ENCODE measurements at places on chromosomes 1 and 21.

DNA sequence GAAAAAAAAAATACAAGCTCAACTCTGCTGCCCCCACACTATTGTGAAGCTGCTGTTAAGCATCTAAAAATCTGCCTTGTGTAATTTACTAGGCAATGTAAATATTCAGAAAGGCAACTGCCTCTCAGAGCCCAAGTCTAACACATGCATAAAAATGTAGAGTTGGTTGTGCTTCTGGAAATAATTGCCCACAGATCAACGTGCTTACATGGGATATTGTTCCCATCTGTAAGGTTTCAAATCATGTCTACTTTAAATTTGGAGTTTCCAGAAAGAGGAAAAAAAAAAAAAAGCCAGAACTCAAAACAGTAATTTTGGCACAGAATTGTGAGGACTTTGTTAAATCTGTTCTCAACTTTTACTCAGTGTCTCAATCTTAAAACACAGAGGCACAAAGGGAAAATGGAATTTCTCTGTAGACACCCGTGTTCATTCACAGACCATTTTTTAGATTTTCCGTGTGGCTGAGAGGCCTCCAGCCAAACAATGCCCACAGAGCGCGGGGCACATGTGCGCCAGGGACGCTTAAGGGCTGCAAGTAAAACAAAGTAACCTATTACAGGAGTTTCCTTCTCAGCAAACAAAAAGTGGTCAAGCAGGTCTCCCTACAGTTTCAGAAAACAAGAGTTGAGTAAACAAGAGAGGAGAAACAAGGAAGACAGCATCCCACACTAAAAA lies 115.5 kb downstream of the RERE start:
- DNase-seq, result no peak

DNA sequence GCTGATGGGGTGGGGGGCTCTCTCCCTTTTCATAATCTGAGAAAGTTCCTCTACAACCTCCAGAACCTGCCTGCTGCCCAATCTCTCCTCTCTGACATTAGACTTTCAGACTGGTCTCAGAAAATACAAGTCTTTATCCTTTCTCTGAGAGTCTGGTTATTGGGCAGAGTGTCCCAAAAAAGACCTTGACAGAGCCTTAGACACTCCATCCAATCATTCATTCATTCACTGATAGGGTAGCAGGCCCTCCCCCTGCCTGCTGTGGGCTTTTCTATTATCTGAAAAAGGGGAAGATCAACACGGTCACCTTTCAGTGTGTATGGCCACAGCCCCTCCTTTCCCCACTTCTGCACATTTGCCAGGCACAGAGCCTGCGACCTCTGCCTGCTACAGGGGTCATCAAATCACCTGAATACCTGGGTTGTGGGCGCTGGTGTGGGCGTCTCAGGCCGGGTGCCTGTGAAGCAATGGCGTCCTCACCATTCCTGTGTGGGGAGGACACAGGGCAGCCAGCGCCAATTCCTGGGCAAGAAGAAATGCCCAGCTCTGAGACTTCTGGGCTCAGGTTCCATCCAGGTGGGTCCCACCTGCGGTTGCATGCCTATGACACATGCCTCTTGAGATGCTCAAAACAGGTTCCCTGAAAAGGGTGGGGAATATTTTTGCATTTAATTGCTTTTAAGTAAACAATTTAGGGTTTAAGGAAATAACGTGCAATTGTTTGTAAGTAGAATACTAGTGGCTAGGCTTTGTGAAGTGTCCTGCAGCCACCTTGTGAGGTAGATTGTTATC lies 52.8 kb downstream of the ELK4 start:
- DNase-seq, result no peak

DNA sequence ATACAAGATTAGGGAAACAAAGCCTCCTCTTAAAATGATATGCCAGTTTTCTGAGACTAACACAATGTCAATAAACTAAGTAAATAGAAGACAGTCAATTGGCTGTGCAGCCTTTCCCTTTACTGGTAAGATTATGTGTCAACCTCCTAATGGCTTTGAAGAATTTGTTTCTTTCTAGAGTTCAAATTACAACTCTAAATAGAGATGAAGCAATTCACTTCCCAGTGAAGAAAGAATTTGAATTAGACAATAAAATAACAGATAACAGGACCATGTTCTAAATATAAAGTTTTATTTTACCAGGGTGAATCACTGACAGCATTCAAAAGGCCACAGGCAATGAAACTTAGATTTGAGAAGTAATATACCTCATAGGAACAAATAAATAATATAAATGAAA lies 680.3 kb downstream of the PLA2G4A start:
- no peak for DNase-seq

DNA sequence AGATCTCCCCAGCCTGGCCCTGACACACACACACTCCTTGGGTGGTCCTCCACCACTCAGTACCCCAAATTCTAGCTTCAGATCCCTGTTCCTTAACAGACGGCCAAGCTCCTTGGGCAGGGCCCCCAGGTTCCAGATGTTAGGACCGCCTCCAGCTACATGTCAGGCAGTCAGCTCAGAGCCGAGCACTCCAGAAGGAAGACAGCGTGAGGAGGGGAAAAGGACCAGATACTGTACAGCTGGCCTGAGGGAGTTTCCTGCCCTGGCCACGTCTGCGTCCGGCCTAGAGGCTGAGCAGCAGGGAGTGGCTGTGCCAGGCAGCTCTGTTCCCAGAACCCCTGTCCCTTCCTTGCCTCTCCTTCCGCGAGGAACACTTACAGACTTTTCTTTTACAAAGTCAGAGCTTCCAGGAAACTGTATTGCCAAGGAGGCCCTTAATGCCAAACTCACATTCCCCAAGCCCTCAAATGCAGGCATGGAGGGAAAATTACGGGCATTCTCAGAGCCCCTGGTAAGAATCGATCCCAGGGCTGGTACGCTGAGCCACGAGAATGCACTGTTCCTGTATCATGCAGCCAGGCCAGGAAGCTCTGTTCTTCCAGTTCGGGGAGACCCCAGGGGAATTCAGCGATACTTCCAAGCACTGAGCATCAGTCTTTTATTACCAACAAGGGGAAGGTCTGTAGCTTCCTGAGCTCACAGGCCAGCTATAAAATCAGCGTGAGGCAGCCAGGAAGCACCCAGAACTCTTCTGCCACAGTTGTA lies 45.2 kb upstream of the CNTN2 start:
- DNase-seq, result no peak

DNA sequence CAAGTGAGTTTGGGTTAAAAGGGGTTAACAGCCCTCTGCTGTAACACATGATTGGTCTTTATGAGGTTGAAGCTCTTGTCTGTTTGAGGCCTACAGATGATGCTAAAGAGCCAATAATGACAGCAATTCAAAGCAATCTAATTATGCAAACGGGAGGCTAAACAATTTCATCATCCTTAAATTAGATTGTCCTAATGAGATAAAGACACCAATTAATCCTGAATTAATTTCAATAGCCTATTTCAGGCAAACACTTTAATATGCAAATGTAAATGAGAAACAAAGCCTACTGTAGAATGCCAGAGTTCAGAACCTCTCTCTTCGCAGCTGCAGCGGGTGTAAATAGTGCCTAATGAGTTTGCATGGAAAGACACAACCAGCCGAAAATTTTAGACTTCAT lies 504.7 kb upstream of the PBX1 start:
- DNase-seq, result no peak

GRCh38 chr1:22830757-22831340 lies 120.2 kb downstream of the EPHB2 start:
- no peak for DNase-seq

DNA sequence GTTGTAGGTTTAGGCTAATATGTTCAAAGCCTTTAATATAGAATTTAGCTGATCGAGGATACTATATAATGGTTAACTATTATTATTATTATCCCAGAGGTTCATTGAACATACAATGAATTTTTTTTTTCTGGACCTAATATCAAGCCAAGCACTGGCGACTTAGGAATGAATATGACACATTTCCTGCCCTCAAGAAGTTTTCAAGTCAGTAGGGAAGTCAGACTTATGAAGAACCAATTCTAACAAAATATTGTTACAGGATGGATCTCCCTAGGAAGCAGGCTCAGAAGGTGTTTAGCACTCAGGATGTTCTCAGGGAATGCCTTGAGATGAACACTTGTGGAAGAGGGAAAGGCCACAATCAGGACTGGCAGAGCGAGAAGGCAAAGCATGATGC lies 211.8 kb upstream of the FGGY start:
- no peak for DNase-seq

DNA sequence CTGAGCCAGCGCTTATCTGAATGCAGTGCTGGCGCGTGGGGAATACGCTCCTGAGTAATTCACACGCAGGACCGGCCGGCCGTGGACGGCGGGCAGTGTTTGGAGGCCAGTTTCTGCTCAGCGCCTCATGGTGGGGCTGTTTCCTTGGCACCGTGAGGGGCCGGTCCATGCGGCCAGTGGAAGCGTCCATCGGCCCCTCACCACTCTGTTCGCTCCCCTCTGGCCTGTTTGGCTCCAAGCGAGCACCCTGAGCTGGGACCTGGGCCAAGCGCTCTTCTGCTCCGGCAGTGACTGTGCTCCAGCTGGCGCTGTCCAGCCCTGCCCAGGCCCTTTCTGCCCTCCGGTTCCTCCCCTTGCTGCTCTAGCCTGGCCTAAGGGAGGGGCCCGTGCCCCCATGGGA lies 16.3 kb upstream of the PLCH2 start:
- DNase-seq, result no peak

GRCh38 chr1:145995964-145996432 lies 381 bp downstream of the TXNIP start:
- DNase-seq, result no peak

DNA sequence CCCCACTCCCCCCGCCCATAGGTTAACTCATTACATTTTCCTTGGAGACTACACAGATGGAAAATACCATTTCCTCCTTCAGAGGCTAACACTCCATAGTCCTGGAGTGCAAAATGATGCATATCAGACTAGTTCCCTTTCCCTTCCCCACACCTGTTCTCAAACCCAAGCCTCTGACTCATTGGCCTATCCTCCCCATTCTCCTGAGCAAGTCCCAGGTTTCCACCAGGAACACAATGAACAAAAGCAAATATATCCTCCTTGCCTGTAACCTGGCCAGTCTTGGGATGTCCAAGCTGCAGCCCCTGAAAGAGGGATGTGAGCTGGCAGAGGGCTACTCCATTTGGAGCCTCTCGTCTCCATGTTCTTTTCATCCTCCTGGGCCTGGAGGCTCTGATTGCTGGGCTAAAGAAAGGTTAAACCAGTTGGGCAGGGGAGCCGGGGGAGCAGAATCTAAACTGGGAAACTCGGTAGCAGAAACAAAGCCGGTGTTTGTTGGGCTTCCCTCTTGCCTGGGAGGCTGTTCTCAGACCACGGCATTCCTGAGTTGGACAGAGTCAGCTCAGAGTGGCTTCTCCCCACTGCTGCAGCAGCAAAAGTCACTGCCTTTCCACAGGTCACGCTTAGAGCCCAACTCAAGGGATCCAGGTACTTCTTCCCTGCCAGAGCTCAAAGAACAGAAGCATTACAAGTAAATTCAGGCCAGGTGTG lies 13.9 kb downstream of the SSR2 start:
- DNase-seq, result no peak

- no peak for DNase-seq
Measured at GRCh38 chr1:115467790-115468189, 129.7 kb upstream of the NGF start.

DNA sequence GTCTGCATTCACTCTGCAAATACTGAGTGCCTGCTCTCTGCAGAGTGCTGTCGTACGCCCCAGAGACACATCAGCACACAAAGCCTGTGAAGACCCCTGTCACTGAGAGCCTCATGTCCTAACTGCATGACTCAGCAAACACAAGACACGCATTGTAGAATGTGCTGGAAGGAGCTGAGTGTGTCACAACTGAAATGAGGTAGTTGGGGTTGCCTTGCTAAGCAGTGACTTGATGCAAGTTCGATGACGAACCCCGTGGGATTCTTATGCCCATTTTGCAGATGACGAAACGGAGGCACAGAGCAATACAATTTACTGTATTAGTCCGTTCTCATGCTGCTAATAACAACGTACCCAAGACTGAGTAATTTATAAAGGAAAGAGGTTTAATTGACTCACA lies 65.1 kb downstream of the RIPK4 start:
- no peak for DNase-seq

DNA sequence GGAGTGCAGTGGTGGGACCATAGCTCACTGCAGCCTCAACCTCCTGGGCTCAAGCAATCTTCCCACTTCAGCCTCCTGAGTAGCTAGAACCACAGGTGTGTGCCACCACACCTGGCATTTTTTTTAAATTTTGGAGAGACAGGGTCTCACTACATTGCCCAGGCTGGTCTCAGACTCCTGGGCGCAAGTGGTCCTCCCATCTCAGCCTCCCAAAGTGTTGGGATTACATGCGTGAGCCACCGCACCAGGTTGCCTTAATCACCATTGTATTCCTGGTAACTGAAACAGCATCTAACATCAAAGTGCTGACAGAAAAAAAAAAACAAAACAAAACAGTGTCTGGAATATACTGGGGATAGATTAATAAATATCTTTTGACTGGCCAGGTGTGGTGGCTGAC lies 18.2 kb downstream of the RPL5 start:
- no peak for DNase-seq

- DNase-seq, result no peak
Measured at GRCh38 chr21:29671728-29672127, 268.1 kb downstream of the GRIK1 start.

DNA sequence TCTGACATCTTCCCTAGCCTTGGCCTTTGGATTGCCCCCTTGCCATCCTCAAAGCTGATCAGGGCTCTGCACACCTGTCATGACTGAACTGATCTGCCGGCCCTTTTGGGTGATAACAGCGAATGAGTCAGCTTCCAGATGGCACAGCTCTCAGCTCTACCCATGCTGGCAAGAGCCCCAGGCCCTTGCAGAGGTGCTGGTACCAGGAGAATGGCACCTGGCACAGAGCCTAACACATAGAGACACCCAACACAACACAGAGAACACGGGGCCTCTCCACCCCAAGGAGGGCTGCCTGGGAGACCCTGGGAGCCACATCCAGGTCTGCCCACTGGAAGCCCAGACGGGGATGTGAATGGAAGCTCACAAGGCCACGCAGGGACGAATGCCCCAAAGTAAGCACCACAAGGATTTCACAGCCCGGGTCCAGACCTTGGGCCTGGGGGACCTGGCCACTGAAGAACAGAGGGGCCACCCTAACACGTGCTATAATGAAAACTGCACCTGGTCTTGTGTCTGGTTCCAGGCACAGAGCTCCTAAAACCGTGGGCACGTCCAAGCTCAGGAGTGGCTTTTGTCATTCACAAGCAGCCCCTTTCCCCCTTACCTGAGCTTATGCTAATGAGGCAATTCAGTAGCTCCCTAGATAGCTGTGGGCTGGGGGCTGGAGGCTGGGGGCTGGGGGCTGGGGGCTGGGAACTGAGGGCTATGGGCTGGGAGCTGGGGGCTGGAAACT lies 160.5 kb downstream of the NPHP4 start:
- no peak for DNase-seq

DNA sequence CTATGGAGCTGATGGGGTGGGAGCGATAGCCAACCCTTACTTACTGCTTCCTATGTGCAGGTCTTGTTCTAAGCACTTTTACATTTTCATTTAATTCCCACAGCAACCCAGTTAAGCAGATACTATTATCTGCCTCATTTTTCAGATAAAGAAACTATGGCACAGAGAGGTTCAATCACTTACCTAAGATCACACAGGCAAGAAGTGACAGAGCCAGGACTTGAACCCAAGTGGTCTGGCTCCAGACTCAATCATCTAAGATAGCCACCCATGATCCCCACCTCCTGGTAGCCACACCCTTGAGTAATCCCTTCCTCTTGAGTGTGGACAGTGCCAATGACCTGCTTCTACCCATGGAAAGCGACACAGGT lies 23.2 kb upstream of the IFNAR1 start:
- DNase-seq, result no peak
